Activated T-helper 1 cell treated with Interleukin-2 at 50 U/mL for 16 hours (primary cell): ENCODE measurements at places on chromosomes 6 and 20.

DNA sequence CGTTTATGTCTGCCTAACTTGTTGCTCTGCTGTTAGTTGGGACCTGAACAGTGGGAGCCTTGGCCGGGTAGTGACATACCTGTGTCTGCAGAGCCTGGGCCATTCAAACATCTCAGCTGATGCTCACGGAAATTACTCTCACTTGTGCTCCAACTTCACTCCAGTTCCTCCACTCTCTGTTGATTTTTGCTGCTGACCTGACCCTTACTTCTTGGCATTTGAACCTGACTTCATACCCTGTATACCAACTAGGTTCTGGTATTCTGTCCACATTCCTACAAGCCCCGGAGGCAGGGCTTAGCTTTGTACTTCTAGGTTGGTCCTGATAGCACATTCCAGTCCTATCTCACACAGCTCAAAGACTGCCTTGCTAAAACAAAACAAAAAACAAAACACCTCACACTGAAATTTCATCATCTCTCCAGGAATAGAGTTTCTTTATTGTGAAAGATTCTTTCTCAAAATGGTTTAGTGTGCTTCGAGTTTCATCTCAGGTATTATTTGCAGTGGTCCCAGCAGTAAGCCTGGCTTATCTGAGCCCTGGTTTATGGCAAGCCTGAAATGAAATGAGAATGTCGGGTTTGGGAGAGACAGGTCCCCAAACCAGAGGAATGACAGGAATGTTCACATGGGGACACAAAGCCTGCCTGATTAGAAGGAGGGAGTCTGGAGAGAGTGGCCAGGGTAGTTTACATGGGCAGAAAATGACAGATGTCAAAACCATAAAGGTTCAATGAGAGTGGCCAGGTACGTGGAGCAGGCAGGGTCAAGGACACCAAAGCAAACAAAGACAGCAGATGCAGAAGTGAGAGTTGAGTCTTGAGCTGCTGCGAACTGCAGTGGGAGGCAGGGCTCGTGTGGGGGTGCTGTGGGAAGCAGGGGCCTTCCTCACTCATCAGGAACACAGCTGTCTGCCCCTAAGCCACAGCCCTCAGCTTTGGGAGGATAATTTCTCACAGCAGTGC lies 174.2 kb upstream of the HDAC2 start:
- DNase-seq: no peak

- DNase-seq: no peak
Observed at GRCh38 chr20:20085812-20086211, 33.5 kb downstream of the CFAP61 start.

GRCh38 chr6:35794536-35795452 lies 2.3 kb downstream of the CLPS start:
- DNase-seq: no peak

- DNase-seq: no peak
Observed at GRCh38 chr6:110002676-110003075, 24.6 kb downstream of the GPR6 start.
